ENCODE measurements at places on chromosomes 1 and 21. TPM values are rescaled to one million over a fixed set of nuclear protein-coding genes. Genes with fewer than 3 reads are reported as not detected.

The USP16 gene
- total RNA-seq, result 43.2 TPM

The PGLYRP4 gene
- total RNA-seq, result not detected

The TEX38 gene
- total RNA-seq, result not detected

The LCE1C gene
- not detected for total RNA-seq

The TP73 gene
- total RNA-seq, result under 0.01 TPM

The ACKR1 gene
- 0.32 TPM for total RNA-seq

The GPA33 gene
- total RNA-seq, result not detected

The RWDD3 gene
- 21.1 TPM for total RNA-seq

The EPHB2 gene
- total RNA-seq, result 50.0 TPM

The LRRC71 gene
- 0.32 TPM for total RNA-seq

The CYP4A11 gene
- not detected for total RNA-seq

The ADAMTS5 gene
- total RNA-seq, result under 0.01 TPM

The GPR61 gene
- total RNA-seq, result not detected

The BPNT1 gene
- 34.3 TPM for total RNA-seq

The CHRM3 gene
- total RNA-seq, result not detected

The TRIM46 gene
- 3.5 TPM for total RNA-seq

The GSTM5 gene
- 0.76 TPM for total RNA-seq

The DIO1 gene
- not detected for total RNA-seq

The CFAP107 gene
- not detected for total RNA-seq

The PPIAL4G gene
- not detected for total RNA-seq

The CCDC28B gene
- total RNA-seq, result 25.3 TPM

The STYXL2 gene
- not detected for total RNA-seq

The CELA3B gene
- total RNA-seq, result not detected

The FAM72B gene
- total RNA-seq, result 4.0 TPM

The NPR1 gene
- total RNA-seq, result 6.7 TPM

The OR14C36 gene
- total RNA-seq, result not detected

The CCDC181 gene
- 0.91 TPM for total RNA-seq

The MAP3K6 gene
- 6.4 TPM for total RNA-seq

The RBP7 gene
- total RNA-seq, result not detected
